ENCODE measurements at places on chromosomes 2 and 18.

DNA sequence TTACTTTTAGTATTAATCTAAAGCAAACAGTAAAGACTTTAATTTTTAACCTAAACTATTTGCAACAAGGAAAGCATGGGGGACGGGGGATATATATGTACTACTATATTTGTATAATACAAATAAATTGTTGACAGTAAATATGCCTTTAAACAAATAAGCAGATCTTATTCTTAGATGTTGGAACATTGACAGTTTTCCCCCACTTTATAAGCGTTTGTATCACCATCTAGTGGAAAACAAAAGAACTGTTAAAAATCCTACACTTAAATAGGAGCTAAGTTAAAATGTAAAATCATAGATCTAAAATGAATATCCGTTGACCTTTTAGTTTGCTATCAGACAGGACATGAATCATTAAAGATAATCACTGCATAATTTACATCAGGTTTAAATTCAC, 50.0 kb downstream of the RBBP8 start:
- DNase-seq = peak; percentile 46

- DNase-seq = no peak
Measured at GRCh38 chr2:20436716-20437470, 10.0 kb upstream of the RHOB start.

DNA sequence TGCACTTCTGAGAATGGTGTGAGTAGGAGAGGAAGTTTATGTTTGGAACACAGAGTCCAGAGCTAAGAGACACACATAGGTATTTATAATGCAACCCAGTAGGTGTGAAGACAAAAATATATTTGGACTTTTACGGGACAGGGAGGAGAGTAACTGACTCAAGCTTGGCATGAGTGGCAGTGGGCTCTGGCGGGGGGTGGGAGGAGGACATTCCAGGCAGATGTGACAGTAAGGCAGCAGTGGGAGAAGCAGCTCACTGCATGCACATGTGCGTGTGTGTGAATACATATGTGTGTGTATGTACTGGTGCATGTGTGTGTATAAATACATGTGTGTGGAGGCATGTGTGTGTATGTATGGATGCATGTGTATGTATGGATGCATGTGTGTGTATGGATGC, 51.4 kb downstream of the DCDC2C start:
- DNase-seq = no peak

DNA sequence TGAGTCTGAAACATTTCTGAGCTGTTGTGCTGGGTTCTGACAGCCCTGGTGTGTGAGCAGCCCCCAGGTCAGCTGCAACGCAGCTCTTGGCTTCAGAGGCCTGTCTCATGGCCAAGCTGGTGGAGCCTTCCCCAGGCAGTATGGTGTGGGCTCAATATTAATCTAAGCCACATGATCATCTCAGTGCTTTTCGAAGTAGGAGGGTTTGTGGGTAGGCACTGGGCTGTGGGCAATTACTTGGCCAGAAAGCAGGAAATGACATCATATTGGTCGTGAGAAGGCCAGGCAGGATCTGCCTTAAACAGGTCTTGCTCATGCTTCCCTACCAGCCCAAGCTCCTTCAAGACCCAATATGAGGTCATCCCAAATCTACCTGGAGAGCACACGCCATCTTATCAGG, 26.9 kb downstream of the LOXHD1 start:
- no peak for DNase-seq

- no peak for DNase-seq
Measured at GRCh38 chr2:120586507-120587278, 149.0 kb upstream of the GLI2 start.

DNA sequence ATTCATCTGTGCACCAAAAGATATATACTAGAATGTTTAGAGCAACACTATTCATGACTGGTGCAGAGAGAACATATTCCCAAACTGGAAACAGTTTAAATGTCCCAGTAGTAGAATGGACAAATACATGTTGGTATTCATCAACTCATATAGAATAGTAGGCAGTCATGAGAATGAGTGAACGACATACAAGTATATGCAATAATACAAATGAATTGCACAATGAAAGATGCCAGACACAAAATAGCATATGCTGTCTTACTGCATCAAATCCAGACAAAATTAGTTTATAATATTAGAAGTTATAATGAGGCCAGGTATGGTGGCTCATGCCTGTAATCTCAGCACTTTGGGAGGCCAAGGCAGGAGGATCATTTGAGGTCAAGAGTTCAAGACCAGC, 8.3 kb upstream of the PRKAG3 start:
- no peak for DNase-seq

GRCh38 chr2:210480764-210481163, 4.2 kb upstream of the LANCL1 start:
- no peak for DNase-seq

DNA sequence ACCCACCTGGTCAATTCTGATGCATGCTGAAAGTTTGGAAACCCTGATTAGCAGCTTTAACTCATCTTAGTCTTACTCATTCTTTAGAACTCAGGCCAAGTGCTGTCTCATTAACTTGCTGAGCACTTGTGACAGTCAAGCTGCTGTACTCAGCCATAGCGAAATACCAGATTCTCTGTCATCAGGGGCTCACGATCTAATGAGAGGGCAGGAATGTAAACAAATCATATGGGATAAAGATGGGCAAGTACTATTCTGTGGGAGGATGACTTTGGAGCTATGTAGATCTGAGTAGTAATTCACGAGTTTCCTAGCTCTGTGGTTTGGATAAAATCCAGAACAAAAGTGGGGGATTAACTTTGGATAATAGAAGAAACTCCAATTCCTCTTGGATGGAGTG, 376.6 kb downstream of the HRH4 start:
- DNase-seq = peak; percentile 43

GRCh38 chr2:120419955-120420354, 74.0 kb downstream of the INHBB start:
- DNase-seq = no peak

- no peak for DNase-seq
Measured at GRCh38 chr2:27636766-27637165, 7.9 kb downstream of the GPN1 start.

- DNase-seq = no peak
Measured at GRCh38 chr2:65799141-65799854, 366.9 kb upstream of the SPRED2 start.

GRCh38 chr2:26723991-26724750, 31.6 kb downstream of the KCNK3 start:
- peak; percentile 86 for DNase-seq

All from HFFc6 (cell line).